Chondrocyte (in vitro differentiated cells): ENCODE measurements at places on chromosomes 5 and 9. TPM values are rescaled to one million over a fixed set of nuclear protein-coding genes. Genes with fewer than 3 reads are reported as not detected.

The IL5 gene
- not detected in 3 replicates for total RNA-seq

The SOHLH1 gene
- not detected in 3 replicates for total RNA-seq

The DAPK1 gene
- total RNA-seq = 87.9 to 104 TPM (median 102 TPM) in 3 replicates

The ISL1 gene
- total RNA-seq = not detected in 3 replicates

The ZNF454 gene
- total RNA-seq = 0.32 to 2.3 TPM (median 0.49 TPM) in 3 replicates

The SPINK5 gene
- total RNA-seq = 2.0 to 3.2 TPM (median 2.4 TPM) in 3 replicates

The QRFP gene
- not detected in 3 replicates for total RNA-seq

The MSMP gene
- total RNA-seq = not detected in 3 replicates

GRCh38 chr5:72112389-72112788, 5.1 kb downstream of the MAP1B start:
- no peak for DNase-seq

DNA sequence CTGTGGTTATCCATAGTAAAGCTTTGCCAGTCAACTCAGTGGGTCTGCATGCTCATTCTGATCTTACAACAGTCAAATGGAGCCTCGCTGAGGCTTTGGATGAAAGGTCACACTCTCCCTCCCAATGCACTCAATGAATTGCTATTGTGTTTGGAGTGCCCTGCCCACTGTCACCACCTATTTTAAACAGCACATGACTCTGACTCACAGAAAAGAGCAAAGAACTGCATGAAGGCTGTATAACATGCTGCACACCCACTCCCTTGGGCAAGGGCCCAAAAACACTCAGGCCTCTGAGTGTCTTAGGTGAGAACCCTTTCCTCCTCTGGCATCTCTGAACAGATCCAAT, 118.7 kb upstream of the CCDC112 start:
- DNase-seq = no peak

DNA sequence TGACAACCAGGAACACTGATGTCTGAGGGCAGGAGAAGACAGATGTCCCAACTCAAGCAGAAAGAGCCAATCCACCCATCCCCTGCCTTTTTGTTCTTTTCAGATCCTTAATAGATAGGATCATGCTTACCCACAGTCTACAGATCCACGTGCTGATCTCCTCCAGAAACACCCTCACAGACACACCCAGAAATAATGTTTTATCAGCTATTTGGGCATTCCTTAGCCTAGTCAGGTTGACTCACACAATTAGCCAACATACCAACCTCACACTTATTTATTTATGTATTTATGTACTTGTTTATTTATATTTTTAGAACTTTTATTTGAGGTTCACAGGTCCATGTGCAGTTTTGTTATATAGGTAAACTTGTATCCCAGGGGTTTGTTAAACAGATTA, 151.5 kb upstream of the IL12B start:
- DNase-seq = no peak

DNA sequence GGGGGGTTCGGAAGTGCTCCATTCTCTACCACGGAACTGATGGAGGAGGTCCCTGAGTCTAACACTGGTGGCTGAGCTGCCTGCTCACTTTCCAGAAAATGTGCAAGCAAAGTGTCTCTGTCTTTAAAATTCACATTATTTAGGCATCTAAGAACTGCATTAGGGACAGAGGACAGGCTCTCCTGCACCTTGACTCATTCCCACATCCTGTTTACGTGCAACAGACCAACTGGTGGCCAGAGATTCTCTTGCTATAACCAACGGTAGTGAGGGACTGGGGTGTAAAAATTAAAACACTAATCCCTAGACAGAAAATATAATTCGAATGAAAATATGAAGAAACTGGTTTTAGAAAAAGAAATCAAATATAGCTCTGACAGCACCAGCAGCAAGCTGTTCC, 320.9 kb downstream of the IRX2 start:
- no peak for DNase-seq

GRCh38 chr5:43255704-43256103, 57.5 kb downstream of the HMGCS1 start:
- no peak for DNase-seq

DNA sequence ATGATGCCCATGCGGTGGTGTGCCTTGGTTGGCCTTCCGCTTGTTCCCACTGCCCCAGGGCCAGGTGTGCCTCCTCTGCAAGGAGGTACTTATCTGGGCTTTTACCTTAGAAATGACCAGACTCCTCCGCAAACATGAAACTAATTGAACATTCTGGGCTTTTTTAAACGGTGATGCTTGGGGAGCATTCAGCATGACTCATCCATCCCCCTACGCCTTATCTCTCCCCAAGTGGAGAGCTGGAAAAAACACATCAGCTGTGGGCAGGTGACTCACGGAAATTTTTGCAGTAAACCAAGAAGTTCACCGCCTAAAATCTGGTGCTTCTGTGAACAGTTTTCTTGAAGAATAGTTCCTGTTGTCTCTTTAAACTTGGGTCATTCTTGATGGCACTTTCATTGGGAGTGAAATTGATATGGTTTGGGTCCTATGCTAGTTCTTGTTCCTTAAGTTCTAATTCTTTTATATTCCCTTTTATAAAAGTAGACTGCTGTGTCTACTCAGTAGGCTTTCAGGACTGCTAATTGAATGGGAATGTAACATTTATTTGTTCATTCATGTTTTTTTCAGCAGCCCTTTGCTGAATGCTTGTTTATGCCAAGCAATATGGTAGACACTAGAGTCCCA, 39.6 kb downstream of the SFXN1 start:
- no peak for DNase-seq

DNA sequence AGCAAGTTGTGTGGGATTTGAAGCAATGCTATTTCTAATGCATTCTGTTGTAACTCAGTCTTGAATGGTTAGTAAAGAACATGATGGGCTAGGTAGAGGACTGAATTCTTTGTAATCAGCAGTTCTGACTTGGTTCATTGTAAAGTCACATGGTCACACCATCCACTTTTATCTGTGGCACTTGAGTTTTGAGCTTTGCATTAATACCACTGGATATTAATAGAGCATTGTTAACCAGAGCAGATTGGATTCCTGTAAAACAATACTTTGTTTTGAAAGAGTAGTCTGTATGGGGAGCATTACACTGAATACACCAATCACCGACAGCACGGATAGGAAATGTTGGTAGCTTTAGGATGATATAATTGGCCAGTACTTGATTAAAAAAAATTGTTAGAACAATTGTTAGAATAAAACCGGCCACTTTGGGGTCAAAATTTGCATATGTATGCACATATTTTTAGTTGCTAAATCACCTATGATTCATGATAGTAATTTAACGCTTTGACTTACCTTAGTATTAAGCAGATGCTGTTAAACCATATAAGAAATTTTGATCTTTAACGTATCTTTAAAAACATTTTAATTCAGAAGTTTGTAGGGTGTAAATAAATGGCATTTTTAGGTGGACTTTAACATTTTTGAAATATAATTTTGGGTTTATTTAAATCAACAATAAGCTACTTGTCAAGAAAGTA, 17.4 kb downstream of the SLC12A2 start:
- DNase-seq = no peak

- DNase-seq = no peak
Measured at GRCh38 chr5:143515829-143516228, 112.3 kb upstream of the NR3C1 start.

DNA sequence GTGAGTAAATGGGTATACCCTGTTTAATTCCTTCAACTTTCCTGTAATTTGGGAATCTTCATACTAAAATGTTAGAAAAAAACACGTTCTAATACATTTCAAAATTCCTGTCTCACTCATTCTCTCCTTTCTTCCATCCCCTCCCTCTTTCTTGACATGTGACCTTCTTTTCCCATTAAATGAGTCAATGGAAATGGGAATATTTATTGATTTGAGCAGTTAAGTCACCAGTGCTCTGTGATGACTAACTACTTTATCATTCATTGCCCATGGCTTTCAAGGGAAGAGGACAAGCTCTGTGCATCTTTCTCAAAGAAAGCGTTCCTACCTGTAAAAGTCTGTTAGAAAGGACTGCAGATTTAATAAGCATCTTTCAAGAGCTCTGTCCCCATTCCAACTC, 144.4 kb upstream of the MAP3K1 start:
- no peak for DNase-seq

- peak; percentile 65 for DNase-seq
Measured at GRCh38 chr5:131990716-131991115, 20.7 kb downstream of the ACSL6 start.

DNA sequence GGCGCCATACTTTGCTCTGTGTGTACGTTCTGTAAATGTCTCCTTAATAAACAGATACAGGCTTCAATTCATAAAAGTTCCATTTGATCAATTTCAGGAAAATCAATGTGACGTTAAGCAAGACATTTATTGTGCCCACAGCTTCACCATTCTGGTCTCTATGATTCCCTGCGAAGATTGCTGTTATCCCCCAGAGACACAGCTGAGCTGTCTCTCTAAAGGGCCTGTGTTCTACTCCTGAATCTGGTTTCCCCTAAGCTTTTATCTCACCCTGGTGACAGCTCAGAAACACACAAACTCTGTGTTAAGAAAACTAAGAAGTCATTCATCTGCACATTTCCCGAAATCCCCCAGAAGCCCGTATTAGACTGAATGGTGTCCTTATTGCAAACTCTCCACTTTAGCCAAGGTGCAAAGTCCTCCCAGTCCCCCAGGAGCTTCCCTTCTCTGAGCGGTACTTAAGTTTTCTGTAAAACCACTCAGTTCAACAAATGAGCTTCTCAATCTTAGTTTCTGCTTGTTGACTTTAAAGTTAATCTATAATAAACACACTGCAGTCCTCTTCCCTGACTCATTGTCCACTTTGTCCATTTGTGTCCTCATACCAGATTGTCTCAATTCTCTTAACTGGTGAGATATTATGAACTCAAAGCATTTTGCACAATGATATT, 1.4 kb upstream of the C5orf15 start:
- no peak for DNase-seq

GRCh38 chr5:73274121-73274520, 101.1 kb downstream of the TMEM174 start:
- no peak for DNase-seq

- DNase-seq = no peak
Measured at GRCh38 chr9:16709924-16710323, 160.5 kb downstream of the BNC2 start.

- no peak for DNase-seq
Measured at GRCh38 chr5:56166671-56167385, 66.3 kb downstream of the ANKRD55 start.

GRCh38 chr5:133523013-133523658, 89.2 kb downstream of the FSTL4 start:
- no peak for DNase-seq

DNA sequence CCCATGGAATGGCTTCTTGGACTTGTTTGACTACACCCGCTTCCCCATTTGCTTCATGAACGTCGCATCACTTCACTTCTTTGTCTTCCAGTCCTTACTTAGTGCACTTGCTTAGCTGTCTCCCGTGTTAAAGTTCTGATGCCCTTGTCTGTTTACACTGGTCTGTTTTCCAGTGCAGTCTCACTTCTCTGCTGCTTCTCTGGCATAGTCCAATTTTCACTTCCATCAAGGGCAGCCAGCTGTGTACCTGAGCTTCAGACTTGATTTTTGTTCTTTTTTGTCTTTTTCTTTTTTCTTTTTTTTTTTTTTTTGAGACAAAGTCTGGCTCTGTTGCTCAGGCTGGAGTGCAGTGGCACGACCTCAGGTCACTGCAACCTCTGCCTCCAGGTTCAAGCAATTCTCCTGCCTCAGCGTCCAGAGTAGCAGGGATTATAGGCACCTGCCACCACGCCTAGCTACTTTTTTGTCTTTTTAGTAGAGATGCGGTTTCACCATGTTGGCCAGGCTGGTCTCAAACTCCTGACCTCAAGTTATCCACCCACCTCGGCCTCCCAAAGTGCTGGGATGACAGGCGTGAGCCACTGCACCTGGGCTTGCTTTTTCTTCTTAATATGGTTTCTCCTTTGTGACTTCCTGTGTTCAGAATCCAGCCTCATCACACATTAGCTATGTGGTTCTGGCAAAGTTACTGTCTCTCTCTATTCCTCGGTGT, 75.4 kb downstream of the LRRC70 start:
- DNase-seq = no peak

DNA sequence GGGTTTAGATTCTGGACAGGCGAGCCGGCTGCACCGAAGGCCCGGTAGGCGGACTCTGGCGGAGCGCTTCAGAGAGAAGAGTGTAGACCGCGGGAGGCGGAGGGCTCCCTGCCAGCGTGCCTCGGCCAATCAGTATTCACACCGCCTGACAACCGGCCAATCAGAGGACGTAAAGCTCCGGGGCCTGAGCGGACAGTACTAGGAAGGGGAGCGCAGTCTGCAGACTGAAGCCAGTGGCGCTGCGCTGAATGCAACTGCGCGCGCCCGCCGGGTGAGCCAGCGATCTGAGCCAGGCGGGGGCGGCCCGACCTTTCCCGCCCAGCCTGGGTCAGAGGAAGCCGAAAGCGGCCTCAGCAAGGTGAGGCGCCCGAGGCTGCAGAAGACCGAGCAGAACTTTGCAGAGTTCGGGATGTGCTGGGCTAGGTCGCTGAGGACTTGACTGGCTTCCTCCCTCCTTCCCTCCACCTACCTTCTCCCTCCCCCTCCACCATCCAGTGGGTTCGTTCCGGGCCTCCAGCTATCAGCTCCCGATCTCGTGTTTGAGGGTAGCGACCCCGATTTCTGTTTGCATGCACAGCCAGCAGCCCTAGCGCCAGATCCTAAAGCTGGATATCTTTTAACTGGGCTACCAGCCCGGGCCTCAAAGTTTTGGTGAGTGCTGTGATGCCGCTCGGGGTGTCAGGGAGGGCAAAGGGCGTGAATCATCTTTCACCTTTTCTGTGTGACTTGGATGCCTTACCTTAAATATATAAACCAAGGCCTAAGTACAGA, at the start of gene DMRT2:
TSS of gene DMRT2 (plus strand) at position 233 of the 771 bp plus-strand sequence. CDS start 1,257 bp downstream, outside the sequence.
- DNase-seq = no peak

GRCh38 chr5:17831279-17831678, 197.0 kb downstream of the TAF11L14 start:
- DNase-seq = no peak
